ENCODE measurements at places on chromosomes 2 and 18. TPM values are rescaled to one million over a fixed set of nuclear protein-coding genes. Genes with fewer than 3 reads are reported as not detected.

LOXL3 gene
- 2.5 TPM for total RNA-seq

MPP4 gene
- total RNA-seq = not detected

GAD1 gene
- total RNA-seq = not detected

AGXT gene
- not detected for total RNA-seq

C2orf78 gene
- total RNA-seq = not detected

GREB1 gene
- 4.3 TPM for total RNA-seq

GRCh38 chr2:19801367-19802080, 100.3 kb downstream of the TTC32 start:
- DNase-seq = peak; percentile 94

DNA sequence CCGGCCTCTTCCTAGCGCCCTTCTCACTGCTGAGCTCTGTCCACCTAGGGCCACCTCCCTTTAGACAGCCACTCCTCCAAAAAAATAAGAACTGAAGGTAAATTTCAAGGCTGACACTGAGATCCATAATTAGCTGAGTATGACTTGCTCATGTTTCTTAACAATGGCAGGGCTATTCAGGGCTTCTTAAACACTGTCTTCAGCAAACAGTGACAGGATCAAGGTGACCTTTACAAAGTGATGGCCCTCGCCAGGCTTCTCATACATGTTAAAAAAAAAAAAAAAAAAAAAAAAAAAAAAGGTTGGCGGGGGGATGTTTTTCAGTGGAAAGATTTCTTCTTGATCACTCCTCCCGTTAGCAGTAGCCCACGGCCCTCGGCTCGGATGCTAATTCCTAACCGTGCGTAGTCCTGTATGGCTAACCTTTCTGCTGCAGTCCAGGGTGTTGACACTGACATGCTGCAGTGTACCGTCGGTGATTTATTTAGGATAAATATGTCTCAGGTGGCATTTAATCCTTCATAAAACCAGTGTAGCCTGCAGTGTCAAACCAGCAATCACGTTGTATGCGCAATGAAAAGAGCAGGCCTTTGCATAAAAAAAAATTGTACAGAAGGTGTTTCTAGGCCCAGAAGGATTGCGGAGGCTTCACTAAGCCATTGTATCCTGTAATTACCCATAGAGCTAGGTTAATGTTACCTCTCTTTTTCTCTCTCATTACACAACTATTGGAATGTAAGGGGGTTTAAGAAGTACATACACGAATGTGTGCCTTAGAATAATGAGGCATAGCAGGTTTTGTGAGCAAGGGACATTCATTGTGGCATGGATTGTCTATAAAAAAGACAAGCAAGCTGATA, 142.7 kb downstream of the PTGR3 start:
- DNase-seq = peak; percentile 59

- no peak for DNase-seq
Measured at GRCh38 chr2:44715671-44716081, 225.8 kb upstream of the SIX3 start.

- no peak for DNase-seq
Measured at GRCh38 chr2:23746141-23746863, 180.6 kb downstream of the ATAD2B start.

DNA sequence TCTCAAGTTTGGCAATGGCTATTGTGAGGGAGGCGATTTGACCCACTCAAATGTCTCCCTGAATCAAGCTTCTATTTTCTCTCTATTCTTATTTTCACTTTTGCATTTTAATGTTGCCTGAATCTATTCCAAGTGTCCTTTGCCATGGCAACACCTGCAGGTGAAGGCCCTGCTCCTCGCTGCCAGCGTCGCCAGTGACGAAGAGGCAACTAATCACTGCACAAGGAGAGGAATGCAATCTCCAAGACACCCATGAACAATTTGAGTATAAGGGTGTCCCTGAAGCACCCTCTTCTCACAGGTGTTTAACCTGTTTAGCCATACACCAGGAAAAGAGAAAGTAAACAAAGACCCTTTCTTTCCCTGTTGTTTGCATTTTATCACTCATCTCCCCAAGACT, 165.6 kb upstream of the VRK2 start:
- no peak for DNase-seq

- DNase-seq = no peak
Measured at GRCh38 chr2:147485210-147485851, 359.5 kb upstream of the ACVR2A start.

GRCh38 chr2:86492048-86492453, 50.9 kb downstream of the KDM3A start:
- no peak for DNase-seq

GRCh38 chr18:57208047-57208446, 61.2 kb downstream of the BOD1L2 start:
- no peak for DNase-seq

DNA sequence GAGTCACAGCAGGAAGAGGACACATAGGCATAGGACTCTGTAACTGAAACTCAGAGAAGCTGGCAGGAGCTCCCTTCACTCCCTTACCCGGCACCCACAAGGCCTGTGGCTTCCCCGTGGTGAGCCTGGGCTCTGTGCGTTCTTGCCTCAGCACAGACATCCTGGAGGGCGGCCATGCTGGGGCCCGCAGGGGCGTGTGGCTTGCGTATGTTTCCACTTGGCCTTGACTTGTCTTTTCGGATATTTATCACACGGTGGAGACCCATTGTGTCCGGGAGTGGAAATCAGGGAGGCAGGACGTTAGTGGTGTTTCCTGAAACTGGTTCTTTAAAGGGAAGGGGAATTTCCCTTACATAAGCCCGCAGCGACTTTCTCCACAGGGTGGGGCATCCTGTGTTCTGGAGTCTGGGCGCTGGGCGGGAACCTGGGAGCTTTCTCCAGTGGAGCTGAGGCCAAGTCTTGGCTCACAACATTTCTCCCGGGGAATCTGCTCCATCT, 49.9 kb upstream of the EML6 start:
- peak; percentile 96 for DNase-seq

- no peak for DNase-seq
Measured at GRCh38 chr2:85777441-85777861, 23.7 kb downstream of the ATOH8 start.

DNA sequence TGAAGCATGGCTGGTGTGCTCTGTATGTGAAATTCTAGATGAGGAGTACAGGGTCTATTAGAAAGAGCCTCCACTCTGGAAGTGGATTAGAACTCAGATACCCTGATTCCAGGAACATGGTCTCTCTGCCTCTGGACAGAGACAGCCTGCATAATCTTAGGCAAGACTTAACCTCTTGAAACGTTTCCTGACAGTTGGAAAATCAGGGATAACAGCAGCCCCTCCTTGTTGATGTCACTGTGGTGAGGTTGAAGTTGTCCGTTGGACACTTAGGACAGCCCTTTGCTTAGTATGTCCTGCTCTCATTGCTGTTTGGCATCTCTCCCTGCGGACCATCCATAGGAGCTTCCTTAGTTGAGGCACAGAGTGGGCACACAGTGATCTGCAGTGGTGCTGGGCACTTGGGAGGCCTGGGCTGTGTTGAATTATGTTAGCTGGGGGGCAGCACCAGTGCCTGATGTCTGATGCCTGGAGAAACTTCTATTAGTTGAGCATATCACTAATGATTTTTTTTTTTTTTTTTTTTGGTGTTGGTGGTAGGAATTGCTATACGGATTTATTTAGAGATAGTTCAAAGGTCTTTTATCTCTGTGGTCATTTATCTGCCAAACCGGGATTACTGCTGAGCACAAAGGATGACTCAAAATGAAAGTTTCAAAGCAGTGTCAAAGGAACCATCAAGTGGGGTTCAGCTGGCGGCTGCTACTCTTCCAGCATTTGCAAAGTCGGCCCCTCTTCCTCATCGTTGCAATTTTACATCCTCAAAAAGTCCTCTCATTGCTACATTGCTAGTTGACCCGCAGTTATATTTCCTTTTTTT, 28.8 kb downstream of the SETBP1 start:
- no peak for DNase-seq

DNA sequence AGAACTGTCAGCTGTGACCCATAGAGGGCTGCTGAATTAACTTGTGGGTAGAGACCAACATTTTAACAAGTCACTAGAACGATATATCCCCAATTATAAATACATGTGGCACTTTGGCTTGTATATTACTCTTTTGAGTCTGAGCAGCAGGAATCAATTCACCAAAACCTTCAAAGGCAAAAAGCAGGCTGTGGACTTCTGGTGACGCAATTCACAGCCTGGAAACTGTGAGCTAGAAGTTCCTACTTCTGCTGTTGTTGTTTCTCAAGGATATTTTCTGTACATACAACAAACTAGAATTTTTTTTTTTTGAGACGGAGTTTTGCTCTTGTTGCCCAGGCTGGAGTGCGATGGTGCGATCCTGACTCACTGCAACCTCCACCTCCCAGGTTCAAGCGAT, 37.3 kb downstream of the PTCD3 start:
- no peak for DNase-seq

DNA sequence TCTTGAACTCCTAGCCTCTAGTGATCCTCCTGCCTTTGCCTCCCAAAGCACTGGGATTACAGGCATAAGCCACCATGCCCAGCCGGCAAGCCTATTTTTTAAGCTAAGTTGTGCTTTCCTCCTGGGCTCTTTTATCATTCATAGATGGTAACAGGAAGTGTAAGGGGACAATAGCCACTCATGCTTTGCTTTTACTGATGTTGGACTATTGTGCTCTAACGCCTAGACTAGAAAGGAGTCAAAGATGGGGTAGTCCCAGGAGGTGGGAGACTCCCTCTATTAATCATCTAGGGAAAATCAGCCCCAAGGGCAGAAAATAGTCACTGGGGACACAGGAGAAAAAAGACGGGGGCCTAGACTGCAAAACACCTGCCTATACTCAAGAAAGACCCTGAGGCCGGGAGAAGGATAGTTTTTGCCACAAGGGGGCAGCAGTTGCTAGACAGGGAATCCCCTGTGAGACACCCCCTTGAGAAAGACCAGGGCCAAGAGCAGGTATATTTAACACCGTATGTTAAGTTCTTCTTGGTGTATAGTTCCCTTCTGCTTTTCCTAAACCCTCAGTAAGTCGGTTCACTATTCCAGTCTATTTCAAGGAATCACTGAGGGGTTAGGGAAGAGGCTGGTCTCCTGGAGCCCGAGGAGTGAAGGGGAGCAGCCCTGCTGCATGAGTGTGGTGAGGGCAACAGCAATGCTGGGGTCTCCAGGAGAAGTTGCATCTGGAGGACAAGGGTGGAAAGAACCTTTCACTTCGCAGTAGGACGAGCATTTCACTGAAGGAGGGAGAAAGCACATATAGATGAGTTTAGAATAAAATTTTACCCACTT, 2.1 kb upstream of the CXCR1 start:
- no peak for DNase-seq

- DNase-seq = no peak
Measured at GRCh38 chr2:227813562-227814353, at the start of gene CCL20. Gene CCL20 (plus strand): TSS chr2:227813842. CDS start chr2:227813912, 70 bp downstream.

DNA sequence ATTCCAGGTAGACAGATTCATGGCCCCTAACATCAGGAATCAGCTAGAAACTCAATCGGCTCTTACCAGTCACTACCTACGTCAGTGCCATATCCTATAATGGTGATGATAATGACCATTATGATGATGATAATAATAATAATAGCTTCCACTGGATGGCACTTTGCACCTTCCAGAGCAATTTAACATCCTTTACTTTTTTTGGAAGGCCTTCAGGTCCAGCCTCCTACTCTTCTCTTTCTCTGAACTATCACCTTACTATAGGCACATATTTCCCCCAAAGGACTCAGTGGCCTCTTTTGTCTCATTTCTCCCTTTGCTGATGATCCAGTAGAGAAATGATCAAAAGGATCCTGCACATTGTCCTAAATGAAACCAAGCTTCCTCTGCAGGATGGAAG, 56.0 kb downstream of the BCL11A start:
- no peak for DNase-seq

GRCh38 chr2:238501311-238501710, 74.6 kb downstream of the ASB1 start:
- peak; percentile 78 for DNase-seq

DNA sequence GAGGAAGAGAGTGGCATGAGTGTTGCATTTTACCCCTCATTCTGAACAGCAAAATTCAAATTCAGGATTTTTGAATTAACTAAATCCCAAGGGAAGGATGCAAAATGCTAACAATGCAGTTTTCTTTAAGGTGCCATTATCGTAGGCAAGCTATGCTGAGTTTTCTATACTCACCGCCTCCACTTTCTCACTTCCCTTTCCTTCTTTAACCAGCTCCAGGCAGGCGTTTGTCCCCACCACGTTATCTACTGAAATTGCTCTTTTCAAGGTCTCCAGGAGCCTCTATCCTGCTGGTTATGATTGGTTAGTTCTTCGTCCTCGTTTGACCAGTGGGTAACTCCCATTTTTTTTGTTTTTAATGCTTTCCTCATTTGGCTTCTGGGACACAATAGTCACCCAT, 1.8 kb upstream of the CPO start:
- no peak for DNase-seq

DNA sequence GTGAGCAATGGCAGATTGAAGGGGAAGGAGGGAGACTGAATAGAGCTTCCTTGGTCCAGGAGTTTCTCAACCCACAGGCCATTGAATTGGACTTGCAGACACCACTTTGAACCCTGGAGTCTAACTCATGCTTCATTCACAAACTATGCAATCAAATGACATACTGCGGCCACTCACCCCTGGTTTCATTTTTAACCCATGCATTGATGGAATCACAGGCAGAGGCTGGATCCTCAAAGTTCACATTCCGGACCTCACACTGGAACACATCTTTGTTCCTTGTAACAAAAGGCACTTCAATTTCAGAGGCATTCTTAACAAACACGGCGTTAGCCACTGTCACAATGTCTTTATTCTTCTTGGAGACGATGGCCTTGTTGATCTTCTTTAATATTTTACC, 40.7 kb downstream of the MRPL44 start:
- no peak for DNase-seq

DNA sequence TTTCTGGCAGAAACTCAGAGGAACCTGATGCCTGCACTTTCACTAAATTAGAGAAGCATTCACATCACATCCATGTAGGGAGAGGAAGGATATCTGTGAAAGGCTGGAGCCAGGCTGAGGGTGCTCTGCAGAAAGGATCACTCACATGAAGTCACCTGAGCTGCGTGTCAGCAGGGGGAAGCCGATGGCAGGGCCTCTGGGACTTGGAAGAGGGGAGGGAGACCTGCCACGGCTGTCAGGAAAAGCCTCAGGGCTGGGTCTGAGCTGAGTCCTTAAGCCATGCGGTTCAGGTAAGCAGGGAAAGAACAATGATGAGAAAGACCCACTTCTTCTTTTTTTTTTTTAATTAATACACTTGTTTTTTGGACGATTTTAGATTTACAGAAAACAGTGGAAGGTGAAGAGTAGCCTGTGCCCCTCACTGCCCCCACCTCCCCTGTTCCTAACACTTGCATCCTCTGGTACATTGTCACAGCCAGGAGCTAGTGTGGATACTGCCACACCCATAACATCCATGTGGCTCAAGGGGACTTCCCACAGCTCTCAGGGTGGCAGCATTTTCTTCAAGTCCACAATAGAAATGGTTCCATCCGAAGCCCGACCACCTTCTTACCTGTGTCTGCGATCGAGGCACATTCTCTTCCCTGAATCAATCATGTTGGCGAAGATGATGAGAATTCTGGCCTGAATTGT, 156.5 kb upstream of the TPO start:
- no peak for DNase-seq

GRCh38 chr2:181124497-181124896, 144.1 kb downstream of the UBE2E3 start:
- DNase-seq = no peak

All from lower leg skin (tissue), 4 donors.